GF-D8 (cell line): ENCODE measurements at places on chromosomes 6 and 20.

GRCh38 chr20:1060985-1061384 lies 57.4 kb upstream of the PSMF1 start:
- DNase-seq, result no peak

- peak; percentile 68 for DNase-seq
Observed at GRCh38 chr6:111478749-111479148, 4.3 kb downstream of the REV3L start.

- peak; percentile 35 for DNase-seq
Observed at GRCh38 chr6:42448391-42448790, 3.3 kb downstream of the TRERF1 start.

- DNase-seq, result no peak
Observed at GRCh38 chr6:69914015-69914485, 47.7 kb downstream of the COL19A1 start.

GRCh38 chr6:56231827-56232226 lies 15.6 kb downstream of the COL21A1 start:
- no peak for DNase-seq

- DNase-seq, result no peak
Observed at GRCh38 chr6:156657296-156657695, 119.9 kb upstream of the ARID1B start.

GRCh38 chr6:62904687-62905086 lies 306.6 kb upstream of the FKBP1C start:
- no peak for DNase-seq

DNA sequence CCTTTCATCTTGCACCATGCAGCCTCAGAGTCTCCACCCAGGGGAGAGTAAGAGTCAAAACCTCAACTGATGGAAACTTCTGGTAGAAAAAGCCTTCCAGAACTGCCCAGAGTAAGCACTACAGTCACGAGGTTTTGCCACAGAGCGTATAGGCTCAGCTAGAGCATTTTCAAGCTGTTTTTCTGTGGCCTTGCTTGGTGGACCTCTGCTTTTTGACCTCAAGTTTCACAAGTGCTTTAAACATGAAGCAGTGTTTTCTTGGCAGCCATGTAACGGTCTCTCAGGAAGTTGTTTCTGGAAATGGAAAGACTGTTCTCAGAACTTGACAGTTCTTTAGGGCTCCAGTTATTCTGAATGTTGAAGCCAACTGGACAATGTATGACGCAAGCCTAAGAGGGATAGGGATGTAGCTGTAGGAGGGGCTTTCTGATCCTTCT lies 146.5 kb downstream of the ZDHHC14 start:
- peak; percentile 99 for DNase-seq

- DNase-seq, result no peak
Observed at GRCh38 chr20:44752099-44752931, 6.7 kb downstream of the KCNK15 start.

- DNase-seq, result no peak
Observed at GRCh38 chr6:158157064-158157764, 10.8 kb downstream of the SERAC1 start.

- DNase-seq, result no peak
Observed at GRCh38 chr6:135880066-135880972, 28.8 kb downstream of the PDE7B start.

DNA sequence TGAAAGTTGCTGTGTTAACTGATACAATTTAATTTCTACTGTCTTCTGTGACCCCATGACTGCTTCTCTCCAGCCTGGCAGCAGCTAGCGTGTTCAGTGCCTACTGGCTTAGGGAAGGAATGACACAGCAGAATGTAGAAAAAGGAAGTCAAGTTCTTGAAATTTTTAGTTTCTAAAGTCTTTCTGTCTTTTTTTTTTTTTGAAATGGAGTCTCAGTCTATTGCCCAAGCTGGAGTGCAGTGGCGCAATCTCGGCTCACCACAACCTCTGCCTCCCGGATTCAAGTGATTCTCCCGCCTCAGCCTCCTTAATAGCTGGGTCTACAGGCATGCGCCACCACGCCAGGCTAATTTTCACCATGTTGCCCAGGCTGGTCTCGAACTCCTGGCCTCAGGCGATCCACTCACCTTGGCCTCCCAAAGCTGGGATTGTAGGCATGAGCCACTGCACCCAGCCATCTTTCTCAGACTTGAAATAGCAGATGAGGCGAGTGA lies 39.3 kb downstream of the PCNA start:
- DNase-seq, result peak; percentile 96

- DNase-seq, result no peak
Observed at GRCh38 chr20:44083220-44083933, 103.6 kb downstream of the JPH2 start.

- DNase-seq, result no peak
Observed at GRCh38 chr20:21074605-21075336, 31.4 kb downstream of the LINC00237 start.

DNA sequence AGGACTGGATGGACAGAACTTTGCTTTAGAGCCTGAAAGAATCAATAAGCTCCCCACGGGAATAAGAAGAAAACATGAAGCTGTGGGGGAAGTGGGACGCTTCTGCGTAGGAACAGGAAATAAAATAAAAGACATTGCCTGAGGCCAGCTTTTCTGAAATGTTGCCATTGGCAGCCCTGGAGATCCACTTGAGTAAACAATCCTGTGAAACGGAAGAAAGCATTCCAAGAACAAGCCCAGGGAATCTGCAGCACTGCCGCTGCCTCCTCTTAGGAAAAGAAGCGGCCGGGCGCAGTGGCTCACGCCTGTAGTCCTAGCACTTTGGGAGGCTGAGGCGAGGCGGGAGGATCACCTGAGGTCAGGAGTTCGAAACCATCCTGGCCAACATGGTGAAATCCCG lies 182.3 kb upstream of the RALGAPA2 start:
- DNase-seq, result no peak

GRCh38 chr6:108581237-108581931 lies 20.7 kb downstream of the FOXO3 start:
- no peak for DNase-seq

DNA sequence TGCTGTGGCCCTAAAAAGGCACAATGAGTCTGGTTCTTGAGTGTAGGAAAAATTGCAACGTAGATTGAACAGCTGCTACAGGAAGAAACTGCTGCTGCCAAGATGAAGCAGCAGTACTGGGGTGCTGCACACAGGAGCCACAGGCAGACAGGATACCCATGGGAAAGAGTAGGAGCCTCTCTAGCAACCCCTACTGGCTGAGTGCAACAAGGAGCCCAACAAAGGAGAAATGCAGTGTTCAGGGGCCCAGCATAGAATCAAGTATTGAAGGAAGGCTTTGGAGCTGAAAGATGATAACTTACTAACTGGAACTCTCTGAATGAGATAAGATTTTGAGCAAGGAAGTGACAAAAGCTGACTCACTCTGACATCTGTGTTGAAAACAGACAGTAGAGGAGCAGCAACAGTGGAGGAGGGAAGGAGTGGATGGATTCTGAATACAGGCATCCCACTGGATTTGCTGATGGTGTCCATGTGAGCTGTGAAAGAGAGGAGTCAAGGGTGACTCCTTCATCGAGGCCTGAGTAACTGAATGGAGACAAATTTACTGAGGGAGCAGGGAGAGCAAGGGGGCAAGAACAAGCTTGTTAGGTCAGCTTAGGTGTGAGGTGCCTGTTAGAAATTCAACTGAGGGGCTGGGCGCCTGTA lies 534.7 kb upstream of the JARID2 start:
- DNase-seq, result peak; percentile 82

DNA sequence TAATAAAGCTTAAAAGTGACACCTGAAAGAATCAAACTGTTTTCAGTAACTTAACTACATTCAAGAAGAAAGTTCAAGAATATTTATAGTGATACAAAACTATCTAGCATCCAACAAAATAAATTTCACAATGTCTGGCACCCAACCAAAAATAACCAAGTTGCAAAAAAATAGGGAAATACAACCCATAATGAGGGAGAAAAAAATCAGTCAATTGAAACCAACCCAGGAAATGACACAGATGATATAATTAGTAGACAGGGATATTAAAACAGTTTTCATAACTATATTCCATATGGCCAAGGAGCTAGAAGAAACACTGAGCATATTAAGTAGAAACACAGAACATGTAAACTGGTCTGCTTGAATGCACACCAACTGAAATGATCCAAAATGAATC lies 120.2 kb upstream of the BEND3 start:
- no peak for DNase-seq

DNA sequence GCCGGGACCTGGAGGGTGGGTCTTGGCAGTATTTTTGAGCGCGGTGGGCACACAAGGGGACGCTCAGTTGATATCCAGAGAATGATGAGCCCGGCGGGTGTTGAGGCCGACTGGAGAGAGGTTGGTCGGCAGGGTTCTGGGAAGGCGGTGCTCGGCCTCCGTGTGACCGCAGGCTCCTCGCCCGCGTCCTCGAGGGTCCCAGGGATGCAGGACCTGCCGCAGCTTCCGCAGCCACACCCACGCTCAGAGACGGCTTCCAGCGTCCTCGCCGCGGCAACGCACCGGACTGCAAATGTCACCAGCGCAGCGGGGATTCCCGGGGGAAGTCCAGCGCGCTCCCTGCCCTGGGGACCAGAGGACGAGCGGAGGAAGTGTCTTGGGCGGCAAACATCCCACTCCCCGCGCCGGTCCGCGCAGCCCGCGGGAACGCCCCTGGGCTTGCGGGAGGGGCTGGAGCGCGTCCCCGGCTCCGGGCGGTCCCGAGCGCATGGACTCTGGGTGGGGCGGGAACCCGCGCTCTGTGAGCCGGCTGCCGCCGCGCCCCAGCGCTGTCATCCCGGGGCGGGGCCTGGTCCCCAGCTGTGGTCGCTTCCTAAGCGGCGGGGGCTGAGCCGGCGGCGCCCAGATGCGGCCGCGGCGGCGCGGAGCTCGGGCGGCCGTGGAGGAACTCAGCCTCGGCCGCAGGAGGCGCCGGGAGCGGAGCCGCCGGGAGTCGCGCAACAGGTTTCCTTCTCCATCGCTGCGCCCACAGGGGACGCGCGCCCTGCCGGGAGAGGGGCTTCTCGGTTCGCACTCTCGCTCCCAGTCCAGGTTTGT lies at the start of gene STX11:
STX11 (plus strand) TSS at position 624 of the 816 bp plus-strand sequence. CDS start 36,111 bp downstream, outside the sequence.
- peak; percentile 49 for DNase-seq

- no peak for DNase-seq
Observed at GRCh38 chr6:73491377-73491776, 29.5 kb downstream of the EEF1A1 start.

GRCh38 chr6:34546551-34547321 lies 9.4 kb downstream of the SPDEF start:
- no peak for DNase-seq

DNA sequence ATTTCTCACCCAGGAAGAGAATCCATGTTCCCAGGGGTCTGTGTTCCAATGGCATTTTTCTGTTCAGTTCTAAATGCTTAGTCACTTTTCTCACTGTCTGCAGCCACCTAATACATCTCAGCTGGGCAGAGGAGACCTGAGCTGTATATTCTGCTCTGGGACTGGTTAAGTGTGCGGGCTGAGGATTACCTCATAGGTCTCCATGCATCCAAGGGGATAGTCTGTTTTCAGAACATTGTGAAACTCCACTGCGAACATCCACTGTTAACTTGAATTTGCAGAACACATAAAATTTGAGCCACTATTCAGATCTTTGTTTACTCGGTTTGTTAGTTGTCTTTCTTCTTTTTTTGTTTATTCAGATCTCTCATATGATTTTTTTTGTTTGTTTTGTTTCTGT lies 947.1 kb downstream of the TFAP2A start:
- no peak for DNase-seq

GRCh38 chr20:45959956-45960630 lies 11.9 kb downstream of the ZNF335 start:
- no peak for DNase-seq

GRCh38 chr6:81362246-81362645 lies 390.2 kb downstream of the TENT5A start:
- DNase-seq, result no peak

DNA sequence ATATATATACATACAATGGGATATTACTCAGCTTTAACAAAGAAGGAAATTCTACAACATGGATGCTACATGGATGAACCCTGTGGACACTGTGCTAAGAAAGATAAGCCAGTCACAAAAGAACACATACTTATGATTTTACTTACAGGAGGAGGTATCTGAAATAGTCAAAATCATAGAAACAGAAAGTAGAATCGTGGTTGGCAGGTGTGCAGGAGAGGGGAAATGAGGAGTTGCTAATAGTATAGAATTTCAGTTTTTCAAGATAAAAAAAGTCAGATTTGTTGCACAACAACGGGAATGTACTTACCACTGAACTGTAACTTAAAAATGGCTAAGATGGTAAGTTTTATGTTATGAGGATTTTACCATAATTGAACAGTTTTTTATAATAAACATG lies 706.3 kb downstream of the TFAP2A start:
- no peak for DNase-seq

DNA sequence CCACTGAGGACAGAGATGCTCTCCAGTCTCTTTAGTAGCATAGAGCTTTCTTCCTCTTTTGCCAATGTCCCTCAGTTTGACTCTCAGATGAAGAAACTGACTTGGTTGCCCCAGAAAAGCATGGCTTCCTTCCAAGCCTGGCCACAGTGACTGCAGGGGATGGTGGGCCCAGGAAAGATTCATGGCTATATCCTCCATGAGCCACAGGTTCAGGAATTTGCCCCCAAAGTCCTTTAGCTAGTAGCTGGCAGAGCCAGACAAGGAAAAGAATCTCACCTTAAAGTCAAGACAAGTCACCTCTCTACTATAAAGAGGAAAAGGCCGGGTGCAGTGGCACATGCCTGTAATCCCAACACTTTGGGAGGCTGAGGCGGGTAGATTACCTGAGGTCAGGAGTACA lies 43.4 kb downstream of the TRAM2 start:
- DNase-seq, result no peak

DNA sequence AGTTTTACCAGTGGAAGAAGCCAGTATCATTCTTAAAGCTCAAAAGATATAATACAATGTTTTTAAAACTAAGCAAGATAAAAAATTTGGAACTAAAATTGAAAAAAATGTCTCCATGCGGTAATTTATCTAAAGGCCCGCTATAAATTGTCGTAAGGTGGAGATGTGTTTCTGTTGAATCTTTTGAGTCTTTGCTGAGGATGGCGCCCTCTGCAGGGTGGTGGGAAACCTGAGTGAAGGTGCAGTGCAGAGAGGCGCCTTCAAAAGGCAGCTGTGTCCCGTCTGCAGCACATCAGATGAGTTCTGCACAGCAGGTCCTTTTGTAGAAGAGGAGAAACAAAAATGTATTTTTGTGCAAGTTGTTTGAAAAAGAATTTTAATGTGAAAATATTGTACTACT lies 29.4 kb upstream of the KIF25 start:
- DNase-seq, result no peak

DNA sequence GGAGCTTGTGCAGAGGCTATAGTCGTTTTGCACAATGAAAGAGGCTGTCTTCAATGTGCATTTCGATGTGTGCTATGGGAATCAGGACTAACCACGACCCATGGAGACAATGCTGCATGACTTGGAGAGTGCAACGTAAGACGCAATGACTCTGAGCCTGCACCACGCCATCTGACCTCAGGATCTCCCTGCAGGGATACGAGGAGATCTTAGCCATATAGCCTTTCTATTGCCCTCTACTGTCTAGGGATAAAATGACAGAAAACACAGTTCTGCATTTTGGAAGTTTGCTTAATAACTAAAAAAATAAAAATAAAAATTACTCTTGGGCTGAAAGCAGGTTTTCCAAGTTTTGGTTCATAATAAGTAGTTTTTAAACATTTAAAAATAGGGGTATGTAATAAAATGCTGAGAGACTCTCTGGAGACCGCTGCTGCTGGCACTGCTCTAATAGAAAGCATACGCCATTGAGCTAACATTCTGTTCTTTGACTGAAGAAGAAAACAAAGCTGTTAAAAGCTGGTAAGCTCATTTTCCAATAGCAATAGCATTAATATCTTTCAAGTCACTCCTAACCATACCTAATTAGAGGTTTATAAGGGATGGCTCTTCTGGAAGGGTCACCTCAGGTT lies 87.2 kb downstream of the PDE7B start:
- no peak for DNase-seq
